ENCODE measurements at places on chromosomes 12 and 14.

DNA sequence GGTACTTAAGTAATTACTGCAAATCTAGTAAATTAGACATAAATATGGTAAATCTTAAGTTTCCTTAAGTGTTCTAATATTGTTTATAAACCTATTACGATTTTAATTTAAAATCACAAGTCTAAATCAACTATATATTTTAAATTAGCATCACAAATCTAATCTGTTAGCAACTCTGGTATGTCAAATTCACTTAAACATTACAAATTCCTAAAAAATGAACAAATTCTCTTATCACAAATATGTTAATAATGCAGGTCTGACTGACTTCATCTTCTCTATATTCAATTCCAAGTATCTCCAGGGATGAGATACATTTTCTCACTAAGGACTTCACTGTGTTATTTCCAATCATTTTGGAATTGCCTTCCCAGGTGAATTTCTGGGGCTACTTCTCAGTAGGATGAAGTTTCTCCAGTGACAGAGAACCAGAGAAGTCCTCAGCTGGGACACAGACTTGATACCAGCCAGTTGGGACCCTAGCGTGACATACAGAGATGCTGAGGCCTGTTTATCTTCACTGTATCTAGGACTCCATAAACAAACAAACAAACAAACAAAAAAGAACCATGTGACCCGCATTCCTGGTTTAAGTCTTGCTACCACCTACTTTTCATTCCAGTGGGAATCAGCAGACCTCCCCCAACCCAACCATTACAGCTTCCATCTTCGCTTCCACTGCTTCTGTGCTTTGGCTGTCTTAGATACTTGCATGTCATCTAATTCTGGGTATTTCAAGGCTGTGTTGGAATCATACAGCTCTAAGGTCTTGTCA is 21.8 kb downstream of the CFAP251 start:
- DNase-seq = no peak

- DNase-seq = no peak
These were observed 465.3 kb upstream of the TBX3 start for GRCh38 chr12:115149279-115149678.

DNA sequence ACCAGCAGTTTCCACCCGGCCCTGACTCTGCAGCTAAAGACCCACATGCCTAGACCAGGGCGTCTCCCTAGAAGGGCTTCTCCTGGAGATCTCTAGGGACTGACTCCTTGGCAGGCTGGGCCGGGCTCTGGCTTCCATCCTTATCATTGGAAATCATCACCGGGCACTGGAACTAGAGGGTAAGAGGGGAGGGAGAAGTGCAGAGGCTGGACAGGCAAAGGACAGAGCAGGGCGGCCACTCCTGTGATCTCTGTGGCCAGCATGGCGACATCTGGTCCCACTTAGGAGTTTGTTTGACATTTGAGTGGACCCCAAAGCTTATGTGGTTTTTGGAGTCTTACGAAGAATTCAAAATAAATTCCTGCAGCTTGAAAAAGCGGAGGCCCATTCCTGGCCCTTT is 7.1 kb downstream of the LTBP2 start:
- DNase-seq = no peak

DNA sequence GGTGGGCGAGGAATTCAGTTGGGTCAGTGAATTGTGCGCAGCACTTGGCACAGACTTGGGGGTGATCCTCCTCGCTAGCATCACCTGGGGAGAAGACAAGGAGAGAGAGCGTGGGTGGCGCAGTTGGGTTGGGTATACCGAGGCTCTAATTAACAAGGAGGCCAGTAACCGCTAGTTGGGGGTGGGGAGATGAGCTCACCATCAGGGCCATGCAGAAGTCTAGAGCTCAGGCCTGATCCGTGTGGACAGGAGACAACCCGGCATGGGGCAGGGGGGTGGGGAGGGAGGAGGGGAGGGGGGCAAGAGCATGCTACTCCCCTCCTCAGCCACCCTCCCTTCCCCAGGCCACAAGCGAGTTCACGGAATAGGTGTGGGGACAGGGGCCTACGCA is 580 bp downstream of the SALL2 start:
- DNase-seq = no peak

- no peak for DNase-seq
These were observed 104.8 kb upstream of the DIO3 start for GRCh38 chr14:101456246-101457175.

DNA sequence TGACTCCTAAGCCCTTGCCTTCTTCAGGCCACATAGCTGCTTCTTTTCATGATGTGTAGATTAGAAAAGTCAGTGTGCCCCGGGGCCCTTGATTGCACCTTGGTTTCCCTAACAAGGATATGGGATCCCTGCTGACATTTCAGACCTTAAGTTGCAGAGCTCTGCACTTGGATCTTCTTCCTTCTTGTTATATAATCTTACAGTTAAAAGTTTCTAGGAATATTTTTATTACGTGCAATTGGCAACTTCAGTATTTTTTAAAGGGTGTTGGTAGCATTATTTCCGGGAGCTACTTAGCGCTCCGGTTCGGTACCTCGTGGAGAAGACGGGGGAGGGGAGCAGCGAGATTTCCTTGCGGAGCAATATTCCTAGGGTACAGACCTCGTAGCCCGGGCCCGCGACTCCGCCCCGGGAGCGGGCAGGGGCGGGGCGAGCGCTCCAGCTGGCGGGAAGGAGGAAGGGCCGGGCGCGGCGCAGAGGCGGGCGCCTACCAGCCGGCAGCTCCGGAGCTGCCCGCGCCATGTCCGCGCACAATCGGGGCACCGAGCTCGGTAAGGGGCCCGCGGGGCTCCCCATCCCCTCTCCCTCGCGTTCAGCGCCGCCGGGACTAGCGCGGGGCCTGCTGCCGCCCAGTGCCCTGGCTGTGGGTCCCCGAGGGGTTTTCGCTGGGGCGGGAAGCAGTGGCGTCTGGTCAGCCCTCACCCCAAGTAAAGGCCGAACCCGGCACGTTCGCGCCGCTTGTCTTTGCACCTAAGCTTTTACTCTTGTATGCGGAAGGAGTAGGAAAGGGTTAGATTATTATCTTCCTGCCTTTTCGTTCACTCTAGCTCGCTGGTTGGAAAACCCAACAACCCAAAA is at the start of gene DERA:
TSS of gene DERA (plus strand) at position 469 of the 858 bp plus-strand sequence. CDS start at position 521, 52 bp downstream.
- DNase-seq = peak; percentile 71

DNA sequence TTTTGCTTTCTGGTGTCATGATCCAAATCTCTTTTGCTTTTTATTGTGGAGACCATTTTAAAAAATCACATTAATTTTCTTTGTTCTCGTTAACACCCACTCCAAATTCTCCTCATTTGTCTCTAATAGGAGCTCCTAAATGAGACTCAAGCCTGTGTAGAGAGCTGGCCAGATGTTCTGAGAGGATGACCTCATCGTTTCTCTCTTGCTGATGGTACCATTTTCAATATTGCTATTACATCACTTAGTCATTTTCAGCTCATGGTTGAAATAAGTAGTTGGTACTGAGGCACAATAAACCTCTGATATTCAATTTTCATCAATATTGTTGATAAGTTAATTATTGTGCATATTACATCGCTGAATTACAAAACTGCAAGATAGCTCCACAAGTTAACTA is 31.5 kb downstream of the SPTB start:
- DNase-seq = no peak

GRCh38 chr12:62214846-62215245 is 45.4 kb upstream of the USP15 start:
- no peak for DNase-seq

GRCh38 chr12:49866859-49867569 is 24.1 kb upstream of the BCDIN3D start:
- peak; percentile 89 for DNase-seq

- DNase-seq = no peak
These were observed 18.0 kb downstream of the TMEM63C start for GRCh38 chr14:77199590-77199989.

DNA sequence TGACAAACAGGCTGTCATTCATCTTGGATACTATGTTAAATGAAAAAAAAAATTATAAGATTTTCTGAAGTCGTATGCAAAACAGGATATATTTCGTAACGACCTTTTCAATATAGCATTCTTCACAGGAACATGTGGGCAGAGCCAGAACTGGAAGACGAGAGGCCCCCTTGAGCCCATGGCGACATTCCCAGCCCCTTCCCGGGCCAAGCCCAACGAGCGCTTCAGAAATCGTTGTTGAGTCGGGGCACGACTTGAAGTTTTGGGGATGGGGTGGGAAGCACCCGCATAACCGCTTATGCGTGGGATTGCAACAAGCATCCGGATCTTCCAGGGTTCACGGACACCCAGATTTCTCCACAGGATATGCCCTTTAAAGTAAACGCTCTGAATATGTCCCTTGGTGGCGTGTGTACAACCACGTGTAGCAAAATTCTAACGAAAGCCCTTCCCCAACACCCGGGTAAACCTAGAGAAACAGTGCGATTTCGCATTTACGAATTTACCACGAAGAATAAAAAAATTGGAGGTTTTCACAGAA is 736 bp downstream of the C14orf39 start:
- no peak for DNase-seq

GRCh38 chr12:29734305-29734704 is 49.4 kb downstream of the TMTC1 start:
- no peak for DNase-seq

GRCh38 chr14:21917699-21918436 is 244.2 kb upstream of the OR4E1 start:
- DNase-seq = peak; percentile 32

DNA sequence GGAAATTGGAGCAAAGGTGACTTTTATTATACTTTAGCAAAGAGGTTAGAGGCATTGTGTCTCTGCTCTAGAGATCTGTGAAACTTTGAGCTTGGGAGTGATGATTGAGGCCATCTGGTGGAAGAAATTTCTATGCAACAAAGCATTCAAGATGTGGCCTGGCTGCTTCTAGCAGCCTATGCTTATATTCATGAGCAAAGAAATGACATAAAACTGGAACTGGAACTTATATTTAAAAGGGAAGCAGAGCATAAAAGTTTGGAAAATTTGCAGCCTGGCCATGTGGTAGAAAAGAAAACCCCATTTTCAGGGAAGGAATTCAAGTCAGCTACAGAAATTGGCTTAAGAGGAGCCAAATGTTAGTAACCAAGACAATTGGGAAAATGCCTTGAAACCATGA is 70.4 kb downstream of the SDR9C7 start:
- DNase-seq = no peak

GRCh38 chr12:94621662-94622359 is 28.5 kb downstream of the TMCC3 start:
- peak; percentile 17 for DNase-seq

DNA sequence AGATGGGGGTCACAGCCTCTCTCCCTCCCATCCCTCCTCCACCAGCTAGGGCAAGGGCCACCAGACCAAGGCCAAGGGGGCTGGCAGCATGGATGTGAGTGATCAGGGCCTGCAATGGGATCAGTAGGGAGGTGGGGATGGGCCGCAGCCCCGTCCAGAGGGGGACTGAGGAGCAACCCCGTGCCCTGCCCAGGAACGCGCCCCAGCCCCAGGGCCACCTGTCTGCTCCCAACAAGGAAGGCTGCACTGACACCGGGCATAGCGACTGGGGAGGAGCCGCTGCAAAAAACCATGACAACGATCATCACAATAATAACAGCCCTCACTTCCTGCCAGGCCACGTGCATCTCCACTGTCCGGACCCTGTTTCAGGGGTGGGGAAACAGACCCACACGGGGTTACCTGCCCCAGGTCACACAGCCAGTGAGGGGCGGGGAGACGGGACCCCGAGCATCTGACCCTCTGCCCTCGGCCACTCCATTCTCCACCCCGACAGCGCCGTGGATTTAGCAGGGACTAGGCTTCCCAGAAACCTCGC is 24.3 kb downstream of the NCOR2 start:
- DNase-seq = no peak

GRCh38 chr14:99260587-99261551 is 11.1 kb downstream of the BCL11B start:
- no peak for DNase-seq

DNA sequence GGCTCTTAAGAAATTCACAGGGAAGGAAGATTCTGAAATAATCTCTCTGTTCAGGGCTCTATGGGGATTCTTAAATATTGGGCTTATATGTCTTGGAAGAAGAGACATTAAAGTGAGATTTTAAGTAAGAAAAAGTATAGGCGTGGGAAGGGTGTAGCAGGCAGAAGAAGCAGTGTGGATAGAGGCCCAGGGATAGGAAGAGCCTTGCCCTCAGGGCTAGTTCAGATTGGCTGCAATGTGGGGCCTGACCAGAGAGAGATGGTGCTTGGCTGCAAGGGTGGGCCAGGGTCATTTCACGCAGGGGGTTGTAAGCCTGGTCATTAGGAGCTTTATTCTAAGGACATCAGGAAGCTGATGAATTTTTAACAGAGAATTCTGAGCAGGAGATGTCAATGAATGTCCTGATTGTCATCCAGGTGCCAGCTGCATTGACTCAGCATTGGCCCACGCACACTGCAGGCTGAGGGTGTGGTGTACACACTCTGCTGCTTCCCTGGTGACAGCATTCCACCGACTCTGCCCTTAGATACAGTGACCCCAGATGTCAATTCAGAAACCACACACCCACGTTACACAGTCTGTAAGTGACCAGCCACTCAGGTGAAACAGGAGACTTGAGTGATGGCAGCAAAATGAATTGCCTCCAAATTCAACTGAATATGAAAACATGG is 582.5 kb downstream of the NRXN3 start:
- no peak for DNase-seq

- DNase-seq = no peak
These were observed 234.5 kb downstream of the IPO8 start for GRCh38 chr12:30461026-30461615.

DNA sequence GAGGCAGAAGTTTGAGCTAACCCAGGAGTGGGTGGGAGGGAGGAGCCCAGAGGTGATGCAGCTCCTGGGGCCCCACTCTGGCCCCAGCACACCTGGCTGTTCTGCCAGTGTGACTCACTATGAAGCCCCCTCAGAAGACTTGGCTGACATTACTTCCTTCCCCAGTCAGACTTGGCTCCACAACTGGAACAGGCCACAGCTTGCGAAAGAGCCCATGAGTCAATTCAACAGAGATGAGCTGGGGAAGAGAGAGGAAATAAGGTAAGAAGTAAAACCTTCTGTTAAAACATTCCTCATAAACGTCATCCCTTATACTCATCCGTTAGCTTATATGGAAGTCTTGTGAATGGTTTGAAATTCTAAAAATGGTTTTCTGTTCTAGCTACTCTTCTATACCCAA is 245.9 kb downstream of the ADAMTS20 start:
- DNase-seq = no peak

- DNase-seq = no peak
These were observed 49.3 kb downstream of the ACTN1 start for GRCh38 chr14:68929623-68930307.

- DNase-seq = no peak
These were observed 25.1 kb downstream of the TEP1 start for GRCh38 chr14:20388159-20388558.

GRCh38 chr12:11581179-11581755 is 68.2 kb upstream of the ETV6 start:
- peak; percentile 40 for DNase-seq

DNA sequence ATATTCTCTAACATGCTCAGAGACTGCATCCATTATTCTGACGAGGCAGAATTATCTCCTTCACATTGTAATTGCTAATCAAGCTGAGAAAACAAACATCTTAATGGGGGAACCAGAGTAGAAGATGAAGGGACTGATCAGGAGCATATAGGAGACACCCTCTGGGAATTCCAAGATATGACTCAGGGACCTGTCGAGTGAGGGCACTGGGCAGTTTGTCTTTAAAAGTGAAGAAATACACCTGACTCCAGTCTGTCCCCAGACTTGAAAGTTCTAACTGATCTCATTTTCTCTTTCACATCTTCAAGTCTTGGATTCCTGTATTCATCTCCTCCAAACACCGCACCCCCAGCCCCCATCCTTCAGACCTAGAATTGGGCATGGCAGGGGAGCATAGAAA is 226.9 kb upstream of the PLXNC1 start:
- DNase-seq = no peak

Data from germinal center (tissue), 1 donor.